ENCODE measurements at places on chromosomes 3 and 15. TPM values are rescaled to one million over a fixed set of nuclear protein-coding genes. Genes with fewer than 3 reads are reported as not detected.

APBA2 gene
- 24.7 TPM for total RNA-seq

DNA sequence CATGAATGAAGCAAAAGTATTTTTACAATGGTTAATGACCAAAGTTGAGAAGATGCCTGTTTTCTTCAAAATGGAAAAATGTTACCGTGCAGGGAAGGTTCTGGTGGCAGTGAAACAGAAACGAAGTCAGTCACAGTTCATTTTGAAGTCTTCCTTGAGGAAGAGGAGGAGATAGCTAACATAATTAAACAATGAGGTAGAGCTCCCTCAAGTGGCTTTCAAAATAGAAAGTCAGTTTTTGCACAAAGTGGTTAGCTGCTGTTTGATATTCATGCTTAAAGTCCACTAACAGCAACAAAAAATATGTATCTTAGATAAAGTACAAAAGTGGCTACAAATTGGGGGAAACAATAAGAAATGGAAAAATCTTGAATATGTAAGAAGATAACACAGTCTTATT is 87.3 kb downstream of the TFG start:
- H3K27me3 ChIP-seq, result no peaks in the 10 kb centered on the region
- H3K4me1 ChIP-seq, result no peaks in the 10 kb centered on the region
- no peaks in the 10 kb centered on the region for H3K36me3 ChIP-seq
- no peak overlapping the region for H3K27ac ChIP-seq
- H3K4me3 ChIP-seq, result no peak overlapping the region

- no peaks in the 10 kb centered on the region for H3K27me3 ChIP-seq
- no peak overlapping the region for H3K27ac ChIP-seq
- no peak for DNase-seq
- H3K4me1 ChIP-seq, result no peaks in the 10 kb centered on the region
- H3K36me3 ChIP-seq, result no peaks in the 10 kb centered on the region
Observed at GRCh38 chr3:127036209-127037020, 53.5 kb downstream of the PLXNA1 start.

TRIM71 gene
- total RNA-seq, result 318 TPM

DNA sequence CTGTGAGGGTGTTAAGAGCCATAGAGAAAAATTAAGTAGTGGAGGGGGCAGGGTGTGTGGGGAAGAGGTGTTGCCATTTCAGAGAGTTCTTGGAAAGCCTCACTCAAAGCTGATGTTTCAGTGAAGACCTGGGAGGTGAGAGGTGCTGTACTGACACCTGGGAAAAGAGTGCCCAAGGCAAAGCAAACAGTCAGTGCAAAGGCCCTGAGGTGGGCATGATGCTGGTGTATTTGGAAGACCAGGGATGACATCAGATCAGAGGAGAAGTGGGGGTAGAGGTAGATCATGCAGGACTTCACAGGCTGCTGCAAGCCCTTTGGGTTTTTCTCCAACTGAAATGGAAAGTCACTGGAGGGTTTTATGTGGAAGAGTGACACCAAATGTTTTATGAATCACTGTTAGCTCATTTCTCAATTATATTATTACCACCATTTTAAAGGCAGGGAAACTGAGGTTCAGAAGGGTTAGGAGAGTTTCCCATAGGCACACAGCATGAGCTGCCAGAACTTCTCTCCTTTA is 42.8 kb upstream of the SMAD3 start:
- no peaks in the 10 kb centered on the region for H3K36me3 ChIP-seq
- no peaks in the 10 kb centered on the region for H3K27me3 ChIP-seq
- no peak overlapping the region for H3K27ac ChIP-seq
- H3K4me1 ChIP-seq, result peaks cover 13% of the 10 kb centered on the region
- H3K4me3 ChIP-seq, result no peak overlapping the region

DNA sequence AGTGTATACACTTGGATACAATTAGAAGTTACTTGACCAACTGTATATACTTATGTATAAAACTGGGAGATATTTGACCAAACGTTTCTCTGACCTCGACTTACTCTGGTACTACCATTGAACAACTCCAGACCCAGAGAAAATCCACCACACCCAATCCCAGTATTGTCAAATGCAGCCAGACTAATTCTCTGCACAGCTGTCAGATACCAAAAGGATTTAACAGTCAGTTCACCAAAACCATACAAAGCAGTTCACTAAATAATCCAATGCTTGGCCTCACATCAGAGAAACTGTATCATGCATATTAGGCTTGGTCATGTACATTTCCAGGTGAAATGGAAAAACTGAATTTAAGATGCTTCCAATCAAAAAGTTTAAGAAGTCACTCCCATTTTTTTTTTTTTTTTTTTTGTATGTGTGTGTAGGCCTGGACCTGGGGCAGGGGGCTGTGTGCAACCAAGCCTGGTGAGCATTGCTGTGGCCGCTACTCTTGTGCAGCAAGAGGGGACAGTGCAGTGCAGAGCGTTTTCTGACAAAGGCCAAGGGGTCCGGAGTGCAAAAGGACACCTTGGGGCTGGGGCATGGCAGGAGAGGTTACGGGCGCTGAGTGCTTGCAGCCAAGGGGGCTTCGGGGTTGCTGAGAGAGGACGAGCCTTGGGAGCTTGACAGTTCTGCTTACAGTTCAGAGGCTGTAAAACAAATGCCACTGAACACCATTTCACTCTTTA is 1.4 kb downstream of the TOMM70 start:
- H3K4me3 ChIP-seq, result peak overlapping the region; percentile 65
- no peaks in the 10 kb centered on the region for H3K36me3 ChIP-seq
- H3K4me1 ChIP-seq, result peaks cover 16% of the 10 kb centered on the region
- no peak for DNase-seq

OXNAD1 gene
- total RNA-seq, result 34.2 TPM

GRCh38 chr3:196684548-196685407 is 27.3 kb downstream of the CEP19 start:
- peaks cover 14% of the 10 kb centered on the region for H3K4me1 ChIP-seq
- DNase-seq, result peak; percentile 78

GRCh38 chr3:194084284-194084683 is 51.7 kb upstream of the HES1 start:
- no peak overlapping the region for H3K27ac ChIP-seq
- H3K36me3 ChIP-seq, result no peaks in the 10 kb centered on the region
- H3K4me1 ChIP-seq, result peaks cover 24% of the 10 kb centered on the region
- H3K4me3 ChIP-seq, result no peak overlapping the region
- DNase-seq, result no peak

DNA sequence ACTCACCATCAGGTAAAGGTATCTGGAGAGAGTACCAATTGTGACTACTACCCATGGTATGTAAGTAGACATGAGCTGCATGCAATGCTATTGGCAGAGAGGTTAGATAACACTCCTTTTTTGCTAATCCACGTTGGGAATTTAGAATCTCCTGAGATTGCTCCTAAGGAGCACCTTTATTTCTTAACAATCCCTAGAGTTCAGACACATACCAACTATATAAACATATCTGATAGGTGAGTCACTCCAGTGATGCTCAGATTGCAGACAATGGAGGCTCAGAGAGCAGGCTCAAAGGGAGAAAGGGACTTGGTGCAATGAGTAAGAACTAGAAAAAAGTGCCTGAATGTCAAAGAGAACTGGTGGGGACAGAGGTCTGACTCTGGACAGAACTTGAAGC is 47.0 kb upstream of the LRRFIP2 start:
- H3K27me3 ChIP-seq, result no peaks in the 10 kb centered on the region
- DNase-seq, result no peak
- H3K36me3 ChIP-seq, result no peaks in the 10 kb centered on the region
- no peak overlapping the region for H3K27ac ChIP-seq

GRCh38 chr15:48582452-48583247 is 62.9 kb downstream of the FBN1 start:
- no peaks in the 10 kb centered on the region for H3K27me3 ChIP-seq
- no peaks in the 10 kb centered on the region for H3K4me1 ChIP-seq
- no peaks in the 10 kb centered on the region for H3K36me3 ChIP-seq
- no peak for DNase-seq
- no peak overlapping the region for H3K4me3 ChIP-seq
- H3K27ac ChIP-seq, result no peak overlapping the region

DNA sequence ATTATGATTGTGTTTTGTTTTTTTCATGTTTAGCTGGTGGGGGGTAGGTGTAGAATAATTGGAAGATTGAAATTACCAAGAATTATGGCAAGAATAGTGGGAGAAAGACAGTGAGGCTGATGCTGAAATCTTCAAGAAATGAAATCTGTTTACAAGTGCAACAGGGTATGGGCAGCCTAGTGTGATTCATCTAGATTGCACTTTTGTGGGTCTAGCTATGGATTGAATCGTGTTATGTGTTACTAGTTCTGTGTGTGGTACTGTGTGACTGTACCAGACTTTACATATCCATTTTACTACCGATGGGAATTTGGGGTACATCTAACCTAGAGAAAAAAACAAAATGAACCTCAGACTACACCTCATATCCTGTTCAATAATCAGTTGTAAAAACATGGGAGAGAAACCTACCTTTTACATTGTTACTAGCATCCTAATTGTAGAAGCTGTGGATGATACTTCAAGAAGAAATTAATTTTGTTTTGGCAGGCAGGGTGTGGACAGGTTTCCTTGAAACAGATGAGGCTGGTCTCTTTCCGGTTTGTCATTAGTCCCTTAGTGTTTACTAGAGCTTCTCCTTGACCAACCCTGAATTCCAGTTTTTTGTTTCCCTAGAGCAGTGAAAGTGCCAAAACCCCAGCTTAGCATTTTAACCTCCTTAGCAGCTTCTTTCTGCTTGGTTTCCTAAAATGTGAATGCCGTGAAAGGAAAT is 47.9 kb downstream of the OPA1 start:
- no peaks in the 10 kb centered on the region for H3K4me1 ChIP-seq
- H3K27me3 ChIP-seq, result no peaks in the 10 kb centered on the region
- H3K4me3 ChIP-seq, result no peak overlapping the region

MST1R gene
- 3.7 TPM for total RNA-seq

DNA sequence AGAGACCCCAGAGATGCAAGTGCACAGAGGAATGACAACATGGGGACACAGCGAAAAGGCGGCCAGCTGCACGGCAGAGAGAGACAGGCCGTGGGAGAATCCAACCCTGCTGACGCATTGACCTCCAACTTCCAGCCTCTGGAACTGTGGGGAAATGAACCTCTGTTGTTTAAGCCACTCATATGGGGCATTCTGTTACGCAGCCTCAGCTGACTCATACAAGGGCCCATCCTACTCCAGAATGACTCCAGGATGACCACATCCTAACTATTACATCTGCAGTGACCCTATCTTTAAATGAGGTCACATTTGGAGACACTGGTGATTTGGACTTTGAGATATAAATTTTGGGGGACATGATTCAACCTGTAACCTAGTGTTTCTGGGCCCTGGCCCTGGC is 44.0 kb downstream of the KLF15 start:
- H3K27me3 ChIP-seq, result no peaks in the 10 kb centered on the region
- no peak for DNase-seq
- H3K4me1 ChIP-seq, result peaks cover 5% of the 10 kb centered on the region
- no peaks in the 10 kb centered on the region for H3K36me3 ChIP-seq

DNA sequence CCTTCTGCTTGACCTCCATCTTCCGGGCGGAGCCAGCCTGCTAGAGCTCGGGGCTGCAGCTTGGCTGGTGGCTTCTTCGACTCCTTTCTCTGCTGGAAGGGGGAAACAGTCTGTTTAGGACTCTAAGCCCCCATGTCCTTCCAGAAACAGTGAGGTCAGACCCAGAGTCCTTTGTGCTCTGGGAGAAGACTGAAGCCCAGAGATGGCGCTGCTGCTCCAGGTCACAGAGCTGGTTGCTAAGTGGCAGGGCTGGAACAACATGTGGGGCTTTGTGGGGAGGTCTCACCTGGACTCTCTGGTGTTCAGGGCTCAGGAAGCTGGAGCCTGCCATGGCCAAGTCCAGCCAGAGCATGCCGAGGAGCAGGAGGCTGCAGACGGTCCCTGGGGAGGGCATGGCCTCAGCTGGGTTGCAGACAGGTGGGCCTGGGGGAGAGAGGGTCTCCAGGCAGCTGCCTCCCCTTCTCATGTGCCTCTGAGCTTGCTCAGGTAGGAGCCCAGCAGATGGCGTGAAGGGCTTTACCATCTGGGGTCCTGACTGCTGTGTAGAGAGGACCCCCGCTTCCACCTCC is 2.9 kb downstream of the GHRL start:
- no peaks in the 10 kb centered on the region for H3K27me3 ChIP-seq
- no peak overlapping the region for H3K4me3 ChIP-seq
- H3K4me1 ChIP-seq, result peaks cover 8% of the 10 kb centered on the region
- H3K27ac ChIP-seq, result no peak overlapping the region
- 0 out of 2 replicates have a peak, but pooled peaks cover 3% of the 10 kb centered on the region for H3K36me3 ChIP-seq
- DNase-seq, result no peak

GRCh38 chr3:135218304-135218703 is 423.2 kb downstream of the EPHB1 start:
- no peak overlapping the region for H3K27ac ChIP-seq
- no peaks in the 10 kb centered on the region for H3K27me3 ChIP-seq
- H3K4me1 ChIP-seq, result peaks cover 42% of the 10 kb centered on the region
- no peaks in the 10 kb centered on the region for H3K36me3 ChIP-seq

XCR1 gene
- not detected for total RNA-seq

DNA sequence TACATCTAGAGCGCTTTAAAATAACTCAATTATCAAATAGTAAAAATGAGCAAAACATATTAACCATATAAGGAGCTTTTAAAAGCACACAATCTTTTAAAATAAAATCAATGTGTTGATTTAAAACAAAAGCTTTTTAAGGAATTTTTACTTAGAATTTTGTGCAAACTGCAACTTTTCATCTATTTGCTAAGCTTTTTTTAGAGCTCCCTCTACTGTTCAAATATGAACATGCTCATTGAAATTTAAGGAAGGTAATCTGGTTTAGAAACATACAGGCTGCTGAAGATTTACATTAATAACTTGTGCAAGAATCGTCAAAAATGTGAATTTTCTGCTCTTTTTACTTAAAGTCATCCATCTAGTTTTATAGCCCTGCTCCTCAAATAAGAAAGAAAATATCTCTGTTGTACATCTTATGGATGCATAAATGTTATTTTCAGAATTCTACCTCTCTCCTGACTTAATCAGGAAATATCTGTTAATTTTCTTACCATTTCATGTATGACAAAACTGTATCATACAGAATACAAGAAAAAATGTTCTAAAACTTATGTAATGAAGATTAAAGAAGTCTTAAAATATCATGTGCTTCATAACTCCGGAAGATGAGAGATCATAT is 469.4 kb upstream of the ROBO2 start:
- no peaks in the 10 kb centered on the region for H3K27me3 ChIP-seq
- no peaks in the 10 kb centered on the region for H3K36me3 ChIP-seq
- H3K27ac ChIP-seq, result no peak overlapping the region
- no peak overlapping the region for H3K4me3 ChIP-seq
- DNase-seq, result peak; percentile 54
- peaks cover 6% of the 10 kb centered on the region for H3K4me1 ChIP-seq
